ENCODE measurements at places on chromosomes 1 and 21. TPM values are rescaled to one million over a fixed set of nuclear protein-coding genes. Genes with fewer than 3 reads are reported as not detected.

Gene XCL1
- total RNA-seq: not detected

Gene AMY2A
- not detected for total RNA-seq

Gene TMEM82
- total RNA-seq: not detected

DNA sequence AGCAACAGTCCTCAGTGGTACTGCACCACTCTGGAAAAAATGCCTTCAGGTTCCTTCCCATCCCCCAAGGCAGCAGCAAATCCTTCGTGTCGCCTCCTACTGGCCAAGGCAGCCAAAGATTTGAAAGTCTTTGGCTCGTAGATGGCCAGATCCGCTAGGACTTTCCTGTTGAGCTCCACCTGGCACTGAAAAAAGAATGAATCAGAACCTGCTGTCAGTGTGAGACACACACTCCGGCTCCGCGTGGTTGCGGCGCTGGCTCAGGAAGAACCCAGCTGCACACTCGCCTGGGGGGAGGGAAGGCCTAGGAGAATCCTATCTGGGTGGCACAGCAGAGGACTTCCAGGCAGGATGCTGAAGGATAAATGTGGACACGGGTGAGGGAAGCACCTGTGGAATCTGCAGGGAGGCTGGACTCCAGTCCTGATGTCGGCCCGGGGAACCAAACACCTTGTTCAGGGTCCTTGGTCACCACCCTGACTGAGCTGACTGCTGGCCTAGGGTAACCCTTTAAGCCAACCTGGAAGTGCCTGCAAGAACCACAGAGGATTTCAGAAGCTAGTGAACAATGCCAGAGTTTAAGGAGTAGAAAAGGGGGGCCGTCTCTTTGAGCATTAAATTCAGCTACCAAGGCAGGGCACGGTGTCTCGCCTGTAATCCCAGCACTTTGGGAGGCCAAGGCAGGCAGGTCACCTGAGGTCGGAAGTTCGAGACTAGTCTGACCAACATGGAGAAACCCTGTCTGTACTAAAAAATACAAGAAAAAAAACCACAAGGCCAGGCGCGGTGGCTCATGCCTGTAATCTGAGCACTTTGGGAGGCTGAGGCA lies 3.2 kb upstream of the CCNL2 start:
- DNase-seq: no peak

DNA sequence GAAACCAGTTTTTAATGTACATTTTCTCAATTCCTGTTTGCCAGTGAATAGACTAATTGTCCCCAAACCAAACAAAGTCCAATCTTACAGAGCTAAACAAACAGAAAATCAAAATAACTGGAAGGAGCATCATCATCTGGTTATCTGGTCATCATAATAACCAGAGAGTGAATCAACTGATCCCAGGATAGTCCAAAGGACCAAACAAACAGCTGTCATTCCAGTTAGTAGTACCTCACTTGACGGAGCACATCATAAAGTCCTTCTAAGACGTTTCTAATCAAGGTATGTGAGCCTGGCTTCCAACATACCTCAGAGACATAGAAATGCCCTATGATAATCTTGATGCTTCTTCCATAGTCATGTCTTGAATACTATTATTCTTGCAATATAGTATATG lies 240.5 kb downstream of the LTN1 start:
- no peak for DNase-seq

- DNase-seq: no peak
Observed at GRCh38 chr1:245996811-245997210, 510.3 kb downstream of the SMYD3 start.

GRCh38 chr1:241999026-241999425 lies at the start of gene MAP1LC3C:
Gene MAP1LC3C, minus strand, starts transcription at chr1:241999098. Its CDS starts 90 bp downstream, at chr1:241999008.
- no peak for DNase-seq

DNA sequence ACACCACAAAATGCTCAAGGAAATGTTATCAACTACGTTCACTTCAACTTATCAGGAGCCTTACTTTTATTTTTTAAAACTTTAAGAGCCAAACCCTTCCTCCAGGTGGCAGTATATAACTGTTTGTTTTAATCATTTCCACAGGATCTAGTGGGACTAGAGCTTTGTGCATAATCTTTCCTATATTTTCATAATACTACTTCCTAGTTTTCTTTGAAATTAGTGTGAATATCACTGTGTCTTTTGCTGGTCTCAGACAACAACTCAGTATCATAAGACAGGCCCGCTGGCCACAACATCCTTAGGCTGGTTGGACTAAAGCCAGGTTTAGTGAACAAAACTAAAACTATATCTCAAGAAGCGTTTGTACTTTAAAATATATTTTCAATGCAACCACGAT lies 145.5 kb downstream of the TIAM1 start:
- no peak for DNase-seq

DNA sequence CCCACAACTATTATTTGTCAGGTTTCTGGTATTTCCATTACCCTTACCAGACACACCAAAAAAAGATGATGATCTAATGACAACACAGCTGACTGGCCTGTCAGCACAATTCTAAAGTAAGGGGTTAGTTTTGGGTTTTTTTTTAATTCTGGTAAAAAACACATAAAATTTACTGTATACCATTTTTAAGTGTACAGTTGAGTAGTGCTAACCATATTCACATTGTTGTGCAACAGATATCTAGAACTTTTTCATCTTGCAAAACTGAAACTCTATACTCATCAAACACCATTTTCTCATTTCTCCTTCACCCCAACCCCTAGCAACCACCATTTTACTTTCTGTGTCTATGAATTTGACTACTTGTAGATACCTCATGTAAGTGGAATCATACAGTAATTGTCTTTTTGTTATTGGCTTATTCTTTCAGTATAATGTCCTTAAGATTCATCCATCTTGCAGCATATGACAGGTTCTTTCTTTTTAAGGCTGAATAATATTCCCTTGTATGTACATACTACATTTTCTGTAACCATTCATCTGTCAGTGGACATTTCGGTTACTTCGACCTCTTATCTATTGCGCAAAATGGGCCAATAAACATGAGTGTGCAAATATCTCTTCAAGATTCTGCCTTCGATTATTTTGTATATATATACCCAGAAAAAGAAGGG lies 29.8 kb downstream of the ARNT start:
- no peak for DNase-seq

GRCh38 chr1:179325836-179326235 lies 32.2 kb downstream of the SOAT1 start:
- DNase-seq: no peak

DNA sequence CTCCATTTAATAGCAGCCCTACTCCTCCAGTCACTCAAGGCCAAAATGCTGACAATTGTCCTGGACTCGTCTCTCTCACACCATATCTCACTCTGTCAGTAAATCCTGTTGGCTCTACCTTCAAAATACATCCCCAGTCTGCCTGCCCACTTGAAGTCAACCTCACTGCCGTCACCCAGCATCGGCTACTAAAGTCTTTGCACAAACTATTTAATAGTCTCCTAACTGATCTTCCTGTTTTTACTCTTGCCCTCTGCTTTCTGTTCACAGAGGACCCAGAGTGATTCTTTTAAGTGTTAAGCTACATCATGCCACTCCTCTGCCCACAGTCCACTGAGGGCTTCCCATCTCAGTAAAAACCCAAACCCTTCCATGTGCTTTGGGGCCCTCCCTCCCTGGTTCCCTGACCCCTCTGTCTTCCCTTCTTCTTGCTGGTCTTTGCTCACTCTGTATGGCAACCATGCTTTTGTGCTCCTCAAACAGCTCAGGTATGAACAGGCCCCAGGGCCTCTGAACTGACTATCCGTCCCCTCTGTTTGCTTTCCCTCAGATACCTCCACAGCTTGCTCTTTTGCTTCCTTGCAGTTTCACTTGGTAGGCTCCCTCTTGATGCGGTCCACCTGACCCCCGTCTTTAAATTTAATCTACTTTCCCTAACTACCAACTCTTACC lies 19.0 kb downstream of the RNASEL start:
- no peak for DNase-seq

DNA sequence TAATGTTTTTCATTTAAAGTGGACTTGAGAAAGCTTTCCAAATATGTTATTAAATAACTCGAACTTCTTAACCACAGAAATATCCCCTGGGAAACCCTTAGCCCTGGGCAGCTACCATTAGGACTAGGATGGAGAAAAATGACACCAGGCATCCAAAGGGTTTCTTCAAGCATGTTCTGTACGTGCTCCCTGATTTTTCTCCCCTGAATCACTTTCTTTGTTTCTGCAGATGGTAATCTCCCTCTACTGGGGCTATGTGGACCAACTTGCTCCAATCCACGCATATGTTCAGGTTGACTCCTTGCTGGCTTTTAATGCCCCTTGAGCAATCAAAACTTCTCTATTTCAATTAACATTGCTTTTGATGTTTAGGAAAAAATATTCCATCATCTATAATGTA lies 312.7 kb upstream of the C1orf87 start:
- no peak for DNase-seq

- DNase-seq: no peak
Observed at GRCh38 chr1:226002667-226003501, 3.7 kb upstream of the SDE2 start.

DNA sequence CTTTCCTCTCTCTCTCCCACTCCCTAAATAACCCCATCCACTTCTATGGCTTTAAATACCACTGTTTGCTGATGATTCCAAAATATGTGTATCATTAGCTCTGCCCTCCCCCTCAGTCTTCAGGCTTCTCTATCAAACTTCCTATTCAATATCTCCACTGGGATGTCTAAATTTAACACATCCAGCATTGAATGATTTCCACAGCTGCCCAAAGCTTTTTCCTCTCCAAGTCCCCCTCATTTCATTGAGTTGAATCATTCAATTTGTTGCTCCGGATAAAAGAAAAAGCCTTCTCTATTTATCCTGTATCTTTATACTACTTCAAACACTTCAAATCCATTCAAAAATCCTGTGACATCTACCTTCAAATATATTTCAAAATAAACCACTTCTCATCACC lies 225.0 kb downstream of the SEC16B start:
- DNase-seq: no peak

DNA sequence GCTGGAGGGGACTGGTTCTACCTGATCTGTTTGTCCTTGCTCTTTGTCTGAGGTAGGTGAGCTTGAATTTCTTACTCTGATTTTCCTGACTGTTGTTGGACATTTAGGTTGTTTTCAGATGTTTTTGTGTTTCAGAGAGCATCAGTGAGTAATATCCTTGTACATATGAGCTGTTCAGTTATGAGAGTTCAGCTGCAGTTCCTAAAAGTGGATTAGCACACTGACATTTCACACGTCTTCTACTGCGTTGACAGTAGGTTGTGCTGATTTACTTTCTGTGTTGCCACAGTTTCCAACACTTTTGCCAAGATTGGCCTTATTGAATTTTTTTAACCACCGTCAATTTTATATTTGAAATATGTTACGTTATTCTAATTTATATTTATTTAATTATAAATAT lies 27.7 kb downstream of the CXADR start:
- no peak for DNase-seq

- DNase-seq: peak; percentile 67
Observed at GRCh38 chr21:42654179-42654912, 925 bp downstream of the PDE9A start.

GRCh38 chr1:174169342-174169741 lies 10.0 kb downstream of the RABGAP1L start:
- DNase-seq: no peak

GRCh38 chr1:14486401-14487201 lies 111.9 kb upstream of the KAZN start:
- DNase-seq: no peak

DNA sequence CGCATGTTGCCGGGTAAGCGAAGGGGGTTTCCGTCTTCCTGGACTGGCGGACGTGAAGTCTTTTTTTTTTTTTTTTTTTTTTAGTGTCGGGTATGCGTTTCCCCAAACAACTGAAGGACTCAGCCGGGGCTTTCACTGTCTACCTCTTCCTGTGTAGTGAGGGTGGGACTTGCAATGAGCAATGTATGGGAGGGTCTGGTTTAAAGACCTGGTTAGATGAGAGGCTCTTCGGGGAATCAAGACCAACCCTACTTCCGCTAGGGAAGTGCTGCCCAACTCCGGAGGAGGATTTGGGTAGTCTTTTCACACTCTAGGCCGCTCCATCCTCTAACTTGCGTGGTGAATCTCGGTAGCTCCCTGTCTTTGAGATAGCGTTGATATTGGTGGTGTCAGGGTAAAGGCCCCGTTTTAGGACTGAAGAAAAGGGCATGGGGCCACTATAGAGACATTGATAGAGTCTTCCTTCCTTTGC lies 754 bp downstream of the PRRC2C start:
- no peak for DNase-seq

DNA sequence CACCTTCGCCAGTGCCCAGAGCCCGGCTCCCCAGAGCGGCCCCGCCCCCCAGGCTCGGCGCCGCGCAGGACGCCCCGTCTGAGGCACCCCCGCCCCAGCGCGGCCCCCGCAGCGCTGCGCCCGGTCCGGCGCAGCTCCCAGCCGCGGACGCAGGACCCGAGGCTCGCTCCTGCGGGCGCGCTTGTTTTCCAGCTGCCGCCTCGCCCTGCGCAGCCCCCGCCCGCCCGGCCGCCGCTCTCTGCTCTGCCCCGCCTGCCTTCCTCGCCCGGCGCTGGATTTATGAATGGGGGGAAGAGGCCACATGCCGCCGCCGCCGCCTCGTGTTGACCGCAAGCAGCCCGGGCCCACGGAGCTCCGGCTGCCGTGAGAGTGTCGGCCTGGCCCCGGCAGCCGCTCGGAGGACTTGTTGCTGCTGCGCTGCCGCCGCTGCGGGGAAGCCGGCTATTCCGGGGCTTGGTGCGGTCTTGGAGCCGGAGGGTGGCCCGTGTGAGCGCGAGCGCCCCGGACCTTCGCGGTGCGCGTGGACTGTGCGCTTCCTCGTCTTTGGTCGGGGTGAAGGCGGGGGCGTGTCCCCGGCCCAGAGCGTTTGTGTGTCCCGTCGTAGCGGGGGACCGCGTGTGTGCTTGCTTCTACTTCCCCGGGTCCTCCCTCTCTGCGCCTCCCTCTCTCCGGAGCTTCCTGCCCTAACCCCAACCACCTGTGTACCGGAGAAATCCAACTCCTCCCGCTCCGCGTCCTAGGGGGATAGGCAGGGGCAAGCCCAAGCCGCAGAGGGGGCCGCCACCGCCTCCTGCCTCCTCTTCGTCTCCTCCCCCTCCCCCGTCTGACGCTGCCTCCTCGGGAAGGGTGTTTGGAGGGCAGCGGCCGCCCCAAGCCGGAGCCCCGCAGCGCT lies 736 bp downstream of the KCNC4 start:
- DNase-seq: peak; percentile 65

DNA sequence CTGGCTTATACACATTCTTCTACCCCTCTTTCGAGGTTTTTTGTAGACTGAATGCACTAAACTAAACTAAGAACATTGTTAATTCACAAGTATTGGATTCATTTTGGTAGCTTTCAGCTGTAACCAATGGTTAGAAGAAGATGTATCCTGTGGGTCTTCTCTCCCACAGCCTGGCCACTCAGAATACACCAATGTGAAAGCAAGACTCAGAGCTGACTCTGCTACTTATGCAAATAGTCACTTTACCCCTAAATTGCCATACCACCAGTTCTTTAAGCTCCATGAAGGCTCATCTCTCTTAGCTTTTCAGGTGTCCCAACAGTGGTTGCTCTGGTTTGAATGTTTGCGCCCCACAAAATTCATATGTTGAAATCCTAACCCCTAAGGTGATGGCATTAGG lies 60.1 kb downstream of the RGS13 start:
- DNase-seq: no peak

Measured in frontal cortex (tissue), 4 donors.